ENCODE measurements at places on chromosomes 7 and 10.
A peak's percentile ranks its signal among the peaks of the same experiment; 100 is the strongest.

GRCh38 chr10:98078774-98079173 is 48.4 kb upstream of the CRTAC1 start:
- no peak for DNase-seq

DNA sequence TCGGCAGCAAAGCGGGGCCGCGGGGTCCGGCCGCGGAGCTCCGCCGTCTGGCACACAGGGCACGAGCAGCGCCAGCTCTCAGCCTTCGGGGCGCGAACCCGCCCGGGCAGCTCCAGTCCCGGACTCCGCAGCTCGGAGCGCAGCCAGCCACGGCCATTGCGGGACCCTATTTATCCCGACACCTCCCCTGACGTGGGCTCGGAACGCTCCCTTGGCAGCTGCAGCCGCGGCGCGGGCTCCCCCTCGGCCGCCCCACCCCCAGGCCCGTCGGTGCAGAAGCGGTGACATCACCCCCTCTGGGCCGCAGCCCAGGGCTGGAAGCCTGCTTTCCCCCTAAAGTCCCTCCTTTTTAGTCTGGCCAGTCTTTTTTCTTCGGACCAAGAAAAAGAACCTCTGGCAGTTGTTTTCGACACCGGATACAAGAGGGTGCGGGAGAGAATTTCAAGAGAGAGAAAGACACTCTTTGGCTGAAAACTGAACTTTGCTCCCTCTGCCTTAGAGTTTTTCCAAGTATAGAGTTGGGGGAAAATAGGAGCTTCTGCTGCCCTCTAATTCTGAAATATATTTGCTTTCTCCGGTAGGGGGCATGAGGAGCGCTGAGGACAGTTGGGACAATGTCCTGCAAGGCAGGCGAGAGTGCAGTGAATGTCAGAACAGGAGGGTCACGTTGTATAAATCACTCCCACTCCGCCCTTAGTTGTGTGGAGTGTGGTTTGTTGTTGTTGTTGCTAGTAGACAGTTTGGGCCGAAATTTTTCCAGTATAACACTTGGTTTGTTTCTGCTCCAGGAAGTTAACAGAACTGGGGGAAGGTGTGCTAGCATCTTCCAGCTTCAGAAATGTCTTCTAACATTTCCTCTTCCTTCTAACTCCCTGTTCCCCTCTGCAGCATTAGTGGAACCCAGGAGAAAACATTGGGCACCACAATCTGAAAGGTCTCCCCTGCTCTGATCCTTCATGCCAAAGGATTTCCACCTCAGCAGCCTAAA is at the start of gene SFRP4:
SFRP4 (minus strand) TSS at position 145 of the 988 bp plus-strand sequence. CDS start 280 bp downstream, outside the sequence.
- DNase-seq: peak; percentile 62

DNA sequence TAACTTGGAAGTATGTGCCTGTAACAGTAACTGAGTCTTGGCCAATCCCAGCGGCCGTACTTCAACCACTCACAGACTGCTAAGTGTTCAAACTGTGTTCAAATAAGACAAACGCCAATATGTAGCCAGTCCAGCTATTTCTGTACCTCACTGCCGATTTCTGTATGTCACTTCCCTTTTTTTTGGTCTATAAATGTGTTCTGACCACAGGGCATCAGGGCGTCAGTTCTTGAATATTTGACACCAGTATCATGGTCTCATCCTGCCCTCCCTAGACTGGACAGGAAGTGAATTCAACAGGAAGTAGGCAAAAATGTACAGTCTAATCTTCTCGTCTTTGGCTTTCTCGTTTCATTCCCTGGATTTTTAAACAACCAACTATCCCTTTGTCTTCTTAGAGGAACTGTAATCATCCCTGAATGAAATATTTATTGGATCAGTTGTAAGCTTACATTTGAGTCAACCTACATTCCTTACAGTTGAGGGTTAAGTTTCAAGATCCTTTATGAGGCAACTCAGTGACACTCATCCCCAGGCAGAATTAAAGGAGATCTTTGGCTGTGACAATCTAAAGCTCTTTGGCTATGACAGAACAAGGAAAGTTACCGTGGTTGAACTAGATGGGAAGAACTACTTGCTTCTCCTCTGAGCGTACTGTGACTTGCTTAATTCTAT is 232.7 kb downstream of the NSUN6 start:
- no peak for DNase-seq

DNA sequence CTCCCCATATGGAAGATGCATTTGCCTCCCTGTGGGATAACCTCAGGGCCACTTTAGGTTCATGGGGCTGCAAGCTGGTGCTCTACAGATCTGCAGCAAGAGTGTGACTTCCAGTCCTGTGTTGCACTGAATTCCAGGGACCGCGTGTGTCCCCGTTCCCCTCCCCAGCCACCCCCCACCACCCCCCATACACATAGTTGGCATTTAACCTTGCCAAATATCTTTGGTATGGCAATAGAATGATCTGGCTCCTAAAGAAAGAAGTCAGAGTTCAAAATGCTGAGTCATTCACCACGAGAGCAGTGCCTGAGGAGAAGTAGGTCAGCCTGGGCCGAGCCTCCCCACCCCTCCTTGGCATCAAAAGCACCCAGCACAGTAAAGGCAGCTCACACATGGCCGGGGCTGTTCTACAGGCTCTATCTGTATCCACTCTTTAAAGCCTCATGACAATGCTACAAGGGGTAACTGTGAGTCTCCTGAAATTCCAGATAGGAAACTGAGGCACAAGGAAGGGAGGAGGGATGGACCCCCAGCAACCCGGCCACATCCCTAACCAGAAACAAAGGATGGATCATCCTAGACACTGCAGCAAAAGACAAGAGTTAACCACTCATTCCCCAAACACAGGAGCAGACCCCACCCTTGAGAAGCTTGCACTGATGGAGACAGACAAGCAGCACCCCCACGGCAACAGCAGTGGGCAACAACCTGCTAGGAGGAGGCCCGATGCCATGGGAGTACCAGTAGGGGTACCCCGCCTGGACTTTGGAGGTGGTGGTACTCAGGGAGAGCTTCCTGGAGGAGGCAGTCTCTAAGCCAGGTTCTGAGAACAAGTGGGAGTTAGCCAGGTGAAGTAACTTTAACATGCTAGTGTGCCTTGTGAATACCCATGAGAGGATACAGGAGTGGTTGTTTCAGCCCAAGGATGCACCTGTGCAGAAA is 70.3 kb upstream of the NANOS1 start:
- peak; percentile 70 for DNase-seq

GRCh38 chr10:92699518-92700381 is 10.0 kb downstream of the HHEX start:
- DNase-seq: peak; percentile 60

DNA sequence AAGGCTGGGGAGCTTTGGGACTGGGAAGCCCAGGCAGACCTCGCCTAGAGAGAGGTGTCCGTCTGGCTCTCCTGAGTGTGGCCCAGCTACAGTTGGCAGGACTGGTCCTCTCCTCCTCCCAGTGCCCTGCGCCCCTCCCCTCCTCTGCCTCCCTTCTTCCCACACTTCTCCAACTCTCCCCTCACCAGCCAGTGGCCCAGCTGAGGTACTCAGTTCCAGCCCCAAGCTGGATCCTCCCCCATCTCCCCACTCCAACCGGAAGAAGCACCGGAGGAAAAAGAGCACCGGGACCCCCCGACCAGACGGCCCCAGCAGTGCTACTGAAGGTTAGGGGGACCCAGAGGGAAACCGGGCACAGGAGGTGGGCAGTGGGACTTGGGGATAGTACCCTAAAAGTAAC is 27.7 kb downstream of the GBX1 start:
- DNase-seq: no peak
